Natural killer cell treated with Interleukin-12 subunit alpha and Interleukin-12 subunit beta and Interleukin-15 and Interleukin-18, amount 100 ng/mL, for 72 hours (primary cell): ENCODE measurements at places on chromosomes 6 and 20. TPM values are rescaled to one million over a fixed set of nuclear protein-coding genes. Genes with fewer than 3 reads are reported as not detected.

Gene MDN1
- 47.3 TPM for total RNA-seq

Gene ETV7
- 6.9 TPM for total RNA-seq

Gene ULBP2
- total RNA-seq, result 4.0 TPM

Gene CLPSL1
- total RNA-seq, result not detected

Gene PTGIS
- total RNA-seq, result not detected

Gene PRKN
- not detected for total RNA-seq

Gene HAO1
- not detected for total RNA-seq

Gene KHDC1L
- 0.50 TPM for total RNA-seq

Gene CALHM6
- 8.0 TPM for total RNA-seq

Gene HLA-DPB1
- 14.7 TPM for total RNA-seq

Gene BLOC1S5
- 12.2 TPM for total RNA-seq

Gene MCM3
- total RNA-seq, result 277 TPM

Gene ID4
- not detected for total RNA-seq

Gene UBE2C
- total RNA-seq, result 89.7 TPM

Gene FERMT1
- not detected for total RNA-seq

Gene MYB
- 145 TPM for total RNA-seq

Gene TGM3
- total RNA-seq, result not detected

Gene COL20A1
- not detected for total RNA-seq

Gene CCR6
- total RNA-seq, result 0.17 TPM

Gene EBF4
- total RNA-seq, result 14.8 TPM

Gene OPN5
- not detected for total RNA-seq

Gene RIMS1
- total RNA-seq, result not detected

Gene ECT2L
- total RNA-seq, result not detected

Gene HNF4A
- not detected for total RNA-seq

Gene EMILIN3
- not detected for total RNA-seq

Gene TMEM200A
- total RNA-seq, result 4.8 TPM

Gene ZFP64
- 13.8 TPM for total RNA-seq

Gene GPLD1
- total RNA-seq, result 0.45 TPM

Gene ZC2HC1B
- not detected for total RNA-seq

Gene SAMHD1
- total RNA-seq, result 74.9 TPM

Gene ITPR3
- 77.6 TPM for total RNA-seq

Gene TCF19
- total RNA-seq, result 96.5 TPM

Gene MATN4
- 0.31 TPM for total RNA-seq

Gene SSTR4
- total RNA-seq, result not detected

Gene MYLK4
- total RNA-seq, result 0.24 TPM

Gene TMC2
- not detected for total RNA-seq

Gene PPP1R18
- total RNA-seq, result 168 TPM

Gene FANCE
- total RNA-seq, result 10.4 TPM

Gene SGK2
- 0.57 TPM for total RNA-seq
